Endothelial cell (in vitro differentiated cells): ENCODE measurements at places on chromosomes 11 and 22. TPM values are rescaled to one million over a fixed set of nuclear protein-coding genes. Genes with fewer than 3 reads are reported as not detected.
A peak's percentile ranks its signal among the peaks of the same experiment; 100 is the strongest.

DNA sequence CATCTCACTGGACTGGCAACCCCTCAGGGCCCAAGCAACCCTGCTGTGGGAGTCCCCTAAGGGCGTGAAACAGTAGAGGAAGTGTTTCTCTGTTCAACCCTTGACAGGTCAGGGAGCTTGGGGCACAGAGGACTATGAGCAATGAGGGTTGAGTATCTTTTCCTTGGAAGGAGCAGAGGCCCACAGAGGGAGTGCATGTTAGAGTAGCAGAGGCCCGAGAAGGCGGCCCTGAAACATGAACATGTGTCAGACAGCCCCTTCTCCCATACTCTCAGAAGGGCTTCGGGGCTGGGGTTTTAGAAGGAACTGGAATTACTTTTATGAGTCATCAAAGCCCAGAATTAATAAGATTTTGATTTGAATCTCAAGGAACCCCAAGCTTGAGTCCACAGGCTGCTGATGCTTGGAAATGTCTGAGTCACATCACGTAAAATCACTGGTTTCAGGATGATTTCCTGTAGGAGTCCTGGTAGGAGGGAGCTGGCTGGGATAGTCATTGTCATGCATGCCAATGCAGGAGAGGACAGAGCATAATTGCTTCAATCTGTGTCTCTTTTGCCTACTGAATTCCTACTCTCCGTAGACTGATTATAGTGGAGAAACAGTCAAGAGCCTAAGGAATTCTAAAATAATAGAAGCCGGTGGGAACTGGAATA lies 22.6 kb downstream of the C11orf71 start:
- no peak overlapping the region for H3K4me3 ChIP-seq
- H3K4me1 ChIP-seq, result no peaks in the 10 kb centered on the region
- H3K27me3 ChIP-seq, result no peaks in the 10 kb centered on the region
- no peak overlapping the region for H3K27ac ChIP-seq
- DNase-seq, result no peak

DNA sequence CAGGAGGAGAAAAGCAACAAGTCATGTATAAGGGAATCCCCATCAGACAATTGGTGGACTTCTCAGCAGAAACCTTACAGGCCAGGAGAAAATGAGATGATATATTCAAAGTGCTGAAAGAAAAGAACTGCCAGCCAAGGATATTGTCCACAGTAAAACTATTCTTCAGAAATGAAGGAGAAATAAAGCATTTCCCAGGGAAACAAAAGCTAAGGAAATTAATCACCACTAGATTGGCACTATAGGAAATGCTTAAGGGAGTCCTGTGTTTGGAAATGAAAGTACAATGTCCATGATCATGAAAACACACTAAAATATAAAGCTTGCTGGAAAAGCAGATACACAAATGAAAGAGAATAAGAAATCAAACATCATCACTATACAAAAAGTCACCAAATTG lies 282.0 kb downstream of the BLID start:
- no peaks in the 10 kb centered on the region for H3K36me3 ChIP-seq
- H3K4me1 ChIP-seq, result no peaks in the 10 kb centered on the region
- no peak for DNase-seq
- no peak overlapping the region for H3K4me3 ChIP-seq

DNA sequence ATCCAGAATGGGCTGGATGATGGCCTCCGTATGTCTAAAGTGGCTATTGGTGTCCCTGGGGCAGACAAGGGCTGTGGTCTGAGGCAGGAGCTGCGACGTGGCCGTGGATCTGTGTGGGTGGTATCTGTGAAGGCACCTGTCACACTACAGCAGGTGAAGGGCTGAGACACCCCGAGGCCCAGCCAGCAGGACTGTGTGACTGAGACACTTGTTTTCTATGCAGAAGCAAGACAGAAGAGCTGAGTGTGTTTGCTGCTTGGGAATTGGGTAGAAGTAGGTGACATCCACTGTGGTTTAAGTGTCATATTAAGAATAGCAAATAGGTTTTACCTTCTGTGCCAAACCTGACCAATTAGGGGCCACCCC lies 35.0 kb downstream of the AMPD3 start:
- peaks cover 9% of the 10 kb centered on the region for H3K27me3 ChIP-seq
- peaks cover 3% of the 10 kb centered on the region for H3K4me1 ChIP-seq
- peaks cover 70% of the 10 kb centered on the region for H3K36me3 ChIP-seq
- peak overlapping the region; percentile 15 for H3K4me3 ChIP-seq

DNA sequence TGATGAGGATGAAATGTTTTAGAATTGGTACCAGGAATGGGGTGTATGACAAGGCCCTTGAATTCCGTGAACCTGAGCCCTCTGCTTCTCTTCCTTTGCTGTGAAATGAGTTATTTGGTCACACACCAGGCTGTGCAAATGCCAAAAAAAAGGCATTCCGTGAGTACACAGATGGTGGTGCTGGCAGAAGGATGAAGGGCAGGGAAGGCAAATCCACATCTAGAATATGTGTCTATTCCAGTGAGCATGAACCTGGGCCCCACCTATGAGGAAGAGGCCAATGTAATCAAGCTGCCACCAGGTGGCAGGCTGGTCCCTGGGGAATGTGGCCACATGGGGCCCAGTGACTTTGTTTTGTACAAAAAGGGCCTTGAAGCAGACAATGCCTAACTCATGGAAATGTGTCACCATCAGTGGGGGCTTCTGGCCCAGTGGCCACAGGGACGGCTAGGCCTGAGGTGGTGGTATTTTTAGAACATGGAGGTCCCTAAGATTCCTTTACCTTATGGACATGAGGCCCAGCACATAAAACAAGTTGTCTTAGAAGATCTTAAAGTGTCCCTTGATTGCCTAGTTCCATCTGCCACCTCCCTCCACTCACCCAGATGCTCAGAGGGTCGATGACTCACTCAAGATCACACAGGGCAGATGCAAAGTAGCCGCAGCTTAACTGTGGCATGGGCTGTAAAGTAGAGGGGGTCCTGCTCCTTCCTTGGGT lies 3.9 kb upstream of the RNF215 start:
- H3K36me3 ChIP-seq, result no peaks in the 10 kb centered on the region
- peak; percentile 51 for DNase-seq
- H3K4me3 ChIP-seq, result no peak overlapping the region
- H3K27ac ChIP-seq, result no peak overlapping the region

GRCh38 chr11:72587696-72588095 lies 86.5 kb downstream of the PDE2A start:
- H3K27me3 ChIP-seq, result peaks cover 22% of the 10 kb centered on the region
- H3K4me1 ChIP-seq, result peaks cover 13% of the 10 kb centered on the region
- peak overlapping the region; percentile 22 for H3K4me3 ChIP-seq
- DNase-seq, result no peak
- H3K27ac ChIP-seq, result no peak overlapping the region
- H3K36me3 ChIP-seq, result peaks cover 27% of the 10 kb centered on the region

GRCh38 chr22:43080616-43081015 lies 8.6 kb downstream of the TTLL1 start:
- H3K27ac ChIP-seq, result no peak overlapping the region
- no peak for DNase-seq
- H3K4me3 ChIP-seq, result no peak overlapping the region
- H3K36me3 ChIP-seq, result peaks cover 5% of the 10 kb centered on the region
- H3K27me3 ChIP-seq, result peaks cover under 1% of the 10 kb centered on the region

GRCh38 chr22:39349967-39350726 lies at the start of gene SYNGR1:
TSS of gene SYNGR1 (plus strand) at chr22:39349991. CDS start at chr22:39350011, 20 bp downstream.
- no peak within 1 kb of the TSS for H3K27ac ChIP-seq
- H3K4me3 ChIP-seq, result peak within 1 kb of the TSS; percentile 90
- DNase-seq, result peak; percentile 20
- H3K36me3 ChIP-seq, result no peaks in the 10 kb centered on the region
- no peaks in the 10 kb centered on the region for H3K27me3 ChIP-seq

Gene HBG2
- total RNA-seq, result 0.82 TPM

Gene GGTLC2
- not detected for total RNA-seq

Gene SERPIND1
- 0.18 TPM for total RNA-seq
